ENCODE measurements at places on chromosomes 2 and 18.

DNA sequence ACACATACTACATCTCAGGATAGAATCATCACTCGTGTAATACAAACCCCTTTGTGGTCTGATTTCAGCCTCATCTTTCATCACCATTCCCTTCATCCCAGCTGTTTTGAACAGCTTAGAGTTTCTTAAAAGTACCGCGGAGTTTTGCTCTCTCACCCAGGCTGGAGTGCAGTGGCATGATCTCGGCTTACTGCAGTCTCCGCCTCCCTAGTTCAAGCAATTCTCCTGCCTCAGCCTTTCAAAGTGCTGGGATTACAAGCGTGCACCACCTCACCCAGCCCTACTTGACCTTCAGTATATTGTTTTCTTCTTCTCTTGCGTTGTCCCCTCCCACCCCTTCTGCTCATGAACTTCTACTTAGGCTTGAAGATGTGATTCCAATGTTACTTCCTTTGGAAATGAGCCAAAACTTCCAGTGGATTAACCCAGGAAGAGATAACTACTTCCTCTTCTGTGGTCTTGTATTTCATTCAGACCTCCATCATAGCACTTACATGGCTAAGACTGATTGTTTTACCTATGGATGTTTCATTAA, 15.8 kb downstream of the ERLEC1 start:
- DNase-seq = no peak

GRCh38 chr2:120879431-120880295, 144.0 kb downstream of the GLI2 start:
- DNase-seq = no peak

- DNase-seq = no peak
These were observed 361.2 kb downstream of the CTNNA2 start for GRCh38 chr2:79874015-79874414.

DNA sequence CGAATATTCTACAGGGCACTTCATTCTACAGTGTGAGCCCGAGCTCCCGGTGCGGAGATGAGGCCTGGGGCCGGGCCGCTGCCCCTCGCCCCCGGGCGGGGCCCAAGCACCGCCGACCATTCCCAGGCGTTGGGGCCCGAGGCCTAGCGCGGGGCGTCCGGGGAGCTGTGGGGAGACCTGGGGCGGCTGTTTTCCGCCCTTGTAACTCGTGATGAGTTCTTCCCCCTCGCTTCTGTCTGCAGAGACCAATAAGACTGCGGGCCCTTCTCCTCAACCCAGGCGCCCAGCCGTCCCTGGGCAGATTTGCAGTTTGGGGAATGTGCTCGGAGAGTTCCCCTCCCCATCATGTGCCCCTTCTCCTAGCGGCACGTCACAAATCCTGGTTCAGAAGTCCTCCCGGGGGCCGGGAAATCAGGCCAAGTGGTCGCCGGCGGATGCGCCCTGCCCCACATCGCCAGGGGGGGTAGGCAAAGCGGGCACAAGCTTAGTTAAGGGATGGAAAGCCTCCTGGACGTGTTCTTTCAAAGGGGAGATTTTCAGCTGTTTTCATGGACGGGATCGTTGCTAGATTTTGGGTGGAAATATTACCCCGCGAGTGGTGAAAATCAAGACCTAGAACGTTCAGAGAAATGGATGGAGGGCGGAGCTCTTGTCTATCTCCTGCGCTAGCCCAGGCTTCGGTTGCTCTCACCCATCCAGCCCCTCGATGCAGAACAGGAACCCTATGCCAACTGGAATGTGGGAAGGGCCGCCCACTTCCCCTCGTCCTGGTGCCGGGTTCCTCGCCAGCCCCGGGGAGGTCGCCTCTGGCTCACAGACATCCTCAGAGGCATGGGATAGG, 18.8 kb upstream of the HAAO start:
- DNase-seq = peak; percentile 43

GRCh38 chr2:16226943-16227664, 286.8 kb downstream of the MYCN start:
- DNase-seq = no peak

GRCh38 chr2:105766300-105766866, 21.7 kb downstream of the NCK2 start:
- DNase-seq = no peak

DNA sequence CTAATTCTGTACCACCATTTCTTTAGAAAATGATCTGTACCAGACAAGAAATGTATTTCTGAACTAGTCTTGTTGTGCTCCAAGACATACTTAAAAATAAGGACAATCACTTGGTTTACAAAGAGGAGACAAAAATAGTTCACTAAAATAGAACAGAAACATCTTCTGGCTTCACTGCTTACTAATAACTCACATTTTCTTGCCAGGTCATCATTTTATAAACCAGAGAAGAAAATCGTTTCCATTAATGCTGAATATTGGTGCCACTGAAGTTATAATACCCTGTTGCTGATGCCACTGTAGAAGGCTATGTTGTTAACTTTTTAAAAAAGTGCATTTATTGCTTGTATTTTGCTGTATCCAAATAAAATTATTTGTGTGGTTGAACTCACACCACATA, 94.8 kb upstream of the ZNF236 start:
- no peak for DNase-seq

DNA sequence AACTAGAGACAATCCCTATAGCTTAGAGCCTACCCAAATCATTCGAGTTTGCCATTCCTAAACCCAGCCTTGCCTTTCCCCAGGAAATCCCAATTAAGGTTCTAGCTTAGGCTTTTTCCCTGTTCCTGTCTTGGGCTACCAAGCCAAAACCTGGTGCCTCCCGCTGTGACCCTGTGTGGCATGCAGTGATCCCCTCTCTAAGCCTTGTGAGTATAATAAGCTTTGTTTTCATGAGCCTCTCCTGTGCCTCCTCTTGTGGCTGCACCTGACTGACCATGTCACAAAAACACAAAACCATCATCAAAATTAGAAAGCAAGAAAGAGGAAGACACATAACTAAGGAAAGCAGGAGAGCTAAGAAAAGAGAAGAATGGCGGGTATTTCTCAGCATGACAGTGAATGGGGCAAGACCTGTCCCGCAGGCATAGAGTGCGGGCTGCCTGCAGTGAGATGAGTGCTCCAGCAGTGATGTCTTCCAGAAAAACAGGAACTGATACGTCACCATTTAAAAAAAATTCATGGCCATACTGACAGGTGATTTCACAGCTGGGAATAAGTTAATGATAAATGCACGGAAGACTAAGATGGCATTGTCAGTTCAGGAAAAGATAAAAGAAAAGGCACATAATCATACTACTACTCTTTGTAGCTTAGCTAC, 9.2 kb upstream of the PAIP2B start:
- DNase-seq = no peak

GRCh38 chr2:128472789-128473174, 154.1 kb upstream of the HS6ST1 start:
- no peak for DNase-seq

DNA sequence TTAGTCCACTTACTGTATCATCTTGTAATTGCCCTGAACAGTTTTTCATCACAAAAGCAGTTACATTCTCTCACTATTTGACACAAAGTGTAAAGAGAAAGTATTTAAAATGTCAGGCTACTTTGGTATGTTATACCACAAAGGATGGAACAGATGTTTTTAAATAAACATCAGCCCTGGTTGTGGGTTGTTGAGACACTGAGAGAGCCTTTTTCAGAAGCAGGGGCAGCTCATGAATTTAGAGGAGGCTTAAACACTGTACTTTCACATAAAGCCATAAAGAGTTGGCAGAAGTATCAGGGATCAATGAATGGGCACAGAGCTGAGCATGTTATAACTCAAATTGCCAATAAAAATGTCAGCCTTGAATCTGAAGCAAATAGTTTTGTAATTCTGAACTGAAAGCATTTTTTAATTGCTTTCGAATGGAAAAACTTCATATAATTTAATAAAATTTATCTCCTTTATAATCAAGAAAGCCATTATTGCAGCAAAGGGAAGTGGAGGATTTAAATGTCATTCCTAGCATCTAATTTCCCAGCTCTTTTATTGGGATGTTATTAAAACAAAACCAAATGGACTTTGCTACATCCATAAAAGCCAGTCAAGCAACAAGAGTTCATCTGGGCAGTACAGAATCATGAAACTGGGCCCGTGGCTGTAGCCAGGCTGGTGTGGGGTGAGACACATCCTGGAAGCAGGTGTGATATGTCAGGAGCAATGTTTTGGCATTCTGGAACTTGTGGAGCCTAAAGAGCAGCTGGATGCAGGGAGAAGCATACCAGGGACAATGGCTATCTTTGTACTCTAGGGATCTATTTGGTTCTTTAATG, 95.1 kb upstream of the NT5C1B start:
- no peak for DNase-seq

DNA sequence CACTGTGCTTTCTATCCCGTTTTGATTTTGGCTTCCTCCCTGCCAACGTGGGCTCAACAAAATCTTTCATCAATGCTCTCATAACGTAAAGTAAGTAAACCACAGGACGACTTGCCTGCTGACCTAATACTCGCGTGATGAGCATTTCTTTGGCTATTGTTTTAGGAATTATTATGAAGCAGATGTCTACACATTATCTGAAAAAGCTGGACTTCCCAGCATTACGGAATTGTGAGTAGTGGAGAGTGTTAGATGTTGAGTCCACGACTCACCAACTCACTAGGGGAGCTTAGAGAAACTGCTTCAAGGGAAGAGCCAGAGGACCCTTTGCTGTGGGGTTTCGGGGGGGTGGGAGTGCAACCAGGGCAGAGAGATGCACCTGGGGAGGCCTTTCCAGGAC, 21.9 kb downstream of the HJURP start:
- no peak for DNase-seq

DNA sequence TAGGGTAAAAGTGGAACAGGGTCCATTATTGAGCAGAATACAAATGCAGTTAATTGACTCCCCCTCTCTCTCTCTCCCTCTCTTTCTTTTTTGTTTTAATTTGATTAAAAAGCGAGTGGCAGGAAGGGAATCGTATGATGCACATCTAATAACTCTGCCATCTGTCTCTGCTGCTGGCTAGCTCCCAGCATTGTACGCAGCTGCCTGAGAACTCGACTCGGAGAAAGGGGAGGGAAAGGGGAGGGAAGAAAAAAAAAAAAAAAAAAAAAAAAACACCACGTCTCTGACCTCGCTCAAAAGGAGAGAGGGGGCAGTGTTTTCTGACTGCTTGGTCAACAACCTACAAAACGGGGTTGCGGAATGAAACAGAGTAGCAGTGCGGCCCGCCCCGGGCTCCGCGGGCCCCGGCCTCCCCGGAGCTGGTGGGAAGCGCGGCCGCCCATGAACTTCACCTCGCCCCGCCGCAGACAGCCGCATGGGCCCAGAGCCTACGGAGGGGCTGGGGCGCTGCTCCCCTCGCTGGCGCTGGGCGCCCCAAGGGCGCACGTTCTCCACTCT, 265.7 kb downstream of the TCF4 start:
- no peak for DNase-seq

- DNase-seq = no peak
These were observed 112.2 kb downstream of the ZNF385B start for GRCh38 chr2:179749210-179749609.

DNA sequence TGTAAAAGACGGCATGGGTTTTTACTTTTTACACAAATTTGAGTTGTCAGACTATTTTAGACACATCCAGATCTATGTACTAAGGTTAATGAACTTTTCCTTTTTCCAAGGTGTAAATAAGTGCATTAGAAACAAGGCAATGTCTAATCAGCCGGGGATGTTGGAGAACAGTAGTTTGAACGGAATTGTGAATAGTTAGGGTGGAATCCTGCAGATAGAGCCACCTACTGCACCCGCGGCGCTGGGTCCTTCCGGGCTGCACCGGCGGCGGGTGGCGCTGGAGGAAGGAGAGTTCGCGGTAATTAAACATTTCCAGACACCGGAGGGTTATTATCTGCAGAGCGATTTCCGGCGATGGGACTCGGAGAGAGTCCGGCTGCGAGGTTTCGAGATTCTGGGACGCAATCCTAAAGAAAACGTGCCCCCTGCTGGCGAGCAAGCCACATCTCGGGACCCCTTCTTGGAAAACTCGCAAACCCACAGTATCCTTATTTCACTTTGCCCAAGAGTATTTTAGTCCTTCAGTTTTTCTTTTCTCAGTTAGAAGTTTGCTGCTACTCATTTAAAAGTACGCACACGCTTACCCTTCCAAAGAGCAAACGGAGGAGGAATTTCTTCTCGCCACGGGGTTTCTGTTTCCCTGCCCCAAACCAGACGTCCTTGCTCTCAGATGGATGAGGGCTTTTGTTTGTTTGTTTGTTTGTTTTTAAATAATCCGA, 4.5 kb upstream of the OSR1 start:
- DNase-seq = peak; percentile 41

DNA sequence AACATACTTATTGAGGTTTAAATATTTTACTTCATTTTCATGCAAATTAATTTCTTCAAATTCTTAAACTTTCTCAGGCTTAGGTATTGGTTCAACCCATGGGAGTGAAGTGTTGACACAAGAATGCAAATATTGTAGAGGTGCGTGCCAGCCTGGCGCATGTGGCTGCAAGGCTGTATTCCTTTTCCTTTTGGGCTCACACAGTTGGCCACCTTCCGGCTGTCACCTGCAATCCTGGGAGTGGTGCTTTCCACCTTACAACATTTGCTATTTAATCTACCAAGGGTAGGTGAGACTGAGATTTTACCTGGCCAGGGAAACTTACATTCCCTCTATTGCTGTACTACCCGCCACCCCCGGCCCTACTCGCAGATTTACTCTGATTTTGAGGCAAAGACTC, 141.1 kb downstream of the DCC start:
- no peak for DNase-seq

DNA sequence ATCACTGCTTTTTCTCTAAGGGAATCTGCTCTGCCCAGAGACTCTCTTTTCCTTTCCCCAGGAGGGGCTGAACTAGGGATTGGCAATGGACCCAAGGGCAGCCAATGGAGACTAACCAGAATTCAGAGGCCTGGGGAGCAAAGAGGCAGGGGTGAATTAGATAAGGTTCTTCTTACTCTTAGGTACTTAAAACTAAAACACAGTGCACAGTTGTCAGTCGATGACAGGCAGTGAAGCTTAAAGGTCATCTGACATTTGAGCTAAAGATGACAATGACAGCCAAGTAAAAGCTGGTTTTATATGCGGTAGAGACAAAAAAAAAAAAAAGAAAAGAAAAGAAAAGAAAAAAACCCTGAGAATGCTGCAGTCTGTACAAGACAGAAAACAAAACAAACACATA, 57.8 kb downstream of the HIBCH start:
- no peak for DNase-seq

DNA sequence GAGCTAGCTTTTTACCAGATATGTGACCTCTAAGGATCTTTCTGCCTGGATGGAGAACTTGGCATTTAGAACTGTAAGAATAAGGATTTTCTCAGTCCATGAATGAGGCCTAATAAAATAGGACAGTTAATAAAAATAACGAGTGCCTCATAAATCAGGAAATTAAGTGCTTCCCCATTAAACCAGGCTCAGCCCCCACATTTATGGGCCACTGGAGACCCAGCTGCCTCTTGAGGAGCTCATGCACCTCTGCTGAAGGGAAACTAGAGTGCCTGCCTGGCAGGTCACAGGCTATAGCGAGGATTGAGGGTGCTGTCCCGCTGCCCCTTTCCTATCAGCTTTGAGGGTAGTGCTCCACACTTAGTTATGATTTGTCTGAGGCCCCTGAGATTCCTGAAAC, 158.0 kb downstream of the ALK start:
- no peak for DNase-seq
